Activated CD8-positive, alpha-beta T cell treated with anti-CD3 and anti-CD28 coated beads, Interleukin-2, amount 10 ng/mL, durations not matched to agents 7 days and 5 days (primary cell): ENCODE measurements at places on chromosomes 12 and 14. TPM values are rescaled to one million over a fixed set of nuclear protein-coding genes. Genes with fewer than 3 reads are reported as not detected.
A peak's percentile ranks its signal among the peaks of the same experiment; 100 is the strongest.

DNA sequence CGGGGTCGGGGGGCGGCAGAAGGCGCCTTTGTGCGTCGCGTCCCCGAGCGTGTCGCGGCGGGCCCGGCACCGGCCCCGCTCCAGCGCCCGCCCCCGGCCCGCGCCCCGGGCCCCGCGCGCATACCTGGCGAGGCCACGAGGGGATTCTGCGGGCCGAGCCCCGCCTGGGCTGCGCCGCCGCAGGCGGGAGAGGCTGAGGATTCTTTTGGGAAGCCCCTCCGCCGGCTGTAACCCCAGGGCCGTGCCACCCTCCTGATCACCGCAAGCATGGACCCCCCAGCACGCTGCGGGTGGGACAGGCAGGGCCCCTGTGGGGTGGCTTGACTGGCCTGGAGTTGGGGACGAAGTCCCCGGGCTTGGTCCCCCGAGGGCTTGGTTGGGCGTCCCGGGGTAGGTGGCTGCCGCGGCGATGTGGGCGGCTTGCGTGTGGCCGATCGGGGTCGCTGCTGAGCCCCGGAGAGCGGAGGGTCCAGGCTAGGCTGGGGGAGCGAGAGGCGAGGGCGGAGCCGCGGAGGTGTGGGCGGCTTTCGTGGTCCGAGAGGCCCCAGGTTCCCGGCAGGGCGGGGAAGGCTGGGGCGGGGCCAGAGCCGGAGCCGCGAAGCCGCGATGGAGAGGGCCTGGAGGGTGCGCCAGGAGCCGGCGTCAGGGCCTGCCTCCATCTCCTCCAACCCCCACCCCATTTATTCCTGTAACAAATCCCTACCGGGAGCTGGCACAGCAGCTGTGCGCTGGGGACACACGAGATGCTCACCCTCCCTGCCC is 28.4 kb upstream of the GPR132 start:
- H3K36me3 ChIP-seq, result no peaks in the 10 kb centered on the region
- H3K4me1 ChIP-seq, result peaks cover 19% of the 10 kb centered on the region
- peaks cover 8% of the 10 kb centered on the region for H3K27me3 ChIP-seq

DNA sequence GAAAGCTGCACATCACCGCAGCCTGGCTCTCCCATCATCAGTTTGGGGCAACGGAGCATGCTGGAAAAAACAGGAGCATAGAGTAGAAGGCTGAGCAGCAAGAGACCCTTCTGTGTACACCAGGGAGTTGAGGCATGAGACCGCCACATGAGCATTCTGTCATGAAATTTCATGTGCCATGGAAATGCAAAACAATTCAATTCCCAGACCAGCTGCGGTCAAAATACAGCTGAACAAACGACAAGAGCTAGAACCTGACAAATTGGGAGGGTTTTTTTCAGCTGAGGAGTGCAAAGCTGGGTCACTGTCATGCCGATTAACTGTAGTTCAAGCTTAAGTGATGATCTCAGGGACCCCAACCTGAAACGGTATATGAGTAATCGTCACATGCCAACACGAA is 37.1 kb downstream of the TMEM30B start:
- no peak for DNase-seq
- H3K4me3 ChIP-seq, result no peak overlapping the region
- no peaks in the 10 kb centered on the region for H3K36me3 ChIP-seq
- peaks cover 14% of the 10 kb centered on the region for H3K4me1 ChIP-seq
- peaks cover 2% of the 10 kb centered on the region for H3K27me3 ChIP-seq

PPP2R5C gene
- total RNA-seq, result 218 TPM

- DNase-seq, result no peak
- H3K4me1 ChIP-seq, result peaks cover 8% of the 10 kb centered on the region
- H3K27ac ChIP-seq, result no peak overlapping the region
- peak overlapping the region; percentile 57 for H3K4me3 ChIP-seq
- H3K36me3 ChIP-seq, result no peaks in the 10 kb centered on the region
- H3K27me3 ChIP-seq, result peaks cover 44% of the 10 kb centered on the region
These were observed 592 bp upstream of the KCNK10 start for GRCh38 chr14:88323523-88324199.

- peaks cover 63% of the 10 kb centered on the region for H3K36me3 ChIP-seq
- no peak overlapping the region for H3K4me3 ChIP-seq
- H3K4me1 ChIP-seq, result peaks cover 4% of the 10 kb centered on the region
- DNase-seq, result no peak
- no peaks in the 10 kb centered on the region for H3K27me3 ChIP-seq
- no peak overlapping the region for H3K27ac ChIP-seq
These were observed 11.3 kb downstream of the GCN1 start for GRCh38 chr12:120183211-120183631.

- H3K4me3 ChIP-seq, result peak overlapping the region; percentile 78
- H3K4me1 ChIP-seq, result peaks cover 22% of the 10 kb centered on the region
- DNase-seq, result peak; percentile 80
These were observed 21.0 kb downstream of the SLC25A29 start for GRCh38 chr14:100285021-100285912.

GARIN6 gene
- not detected for total RNA-seq

GRCh38 chr12:65517656-65518210 is 239.2 kb downstream of the MSRB3 start:
- no peak overlapping the region for H3K27ac ChIP-seq
- no peaks in the 10 kb centered on the region for H3K27me3 ChIP-seq
- no peaks in the 10 kb centered on the region for H3K4me1 ChIP-seq
- DNase-seq, result no peak

GRCh38 chr14:100149851-100150611 is 9.4 kb downstream of the DEGS2 start:
- H3K4me1 ChIP-seq, result peaks cover 33% of the 10 kb centered on the region
- DNase-seq, result no peak
- H3K36me3 ChIP-seq, result peaks cover 9% of the 10 kb centered on the region
- H3K4me3 ChIP-seq, result no peak overlapping the region

PIK3C2G gene
- total RNA-seq, result not detected

DNA sequence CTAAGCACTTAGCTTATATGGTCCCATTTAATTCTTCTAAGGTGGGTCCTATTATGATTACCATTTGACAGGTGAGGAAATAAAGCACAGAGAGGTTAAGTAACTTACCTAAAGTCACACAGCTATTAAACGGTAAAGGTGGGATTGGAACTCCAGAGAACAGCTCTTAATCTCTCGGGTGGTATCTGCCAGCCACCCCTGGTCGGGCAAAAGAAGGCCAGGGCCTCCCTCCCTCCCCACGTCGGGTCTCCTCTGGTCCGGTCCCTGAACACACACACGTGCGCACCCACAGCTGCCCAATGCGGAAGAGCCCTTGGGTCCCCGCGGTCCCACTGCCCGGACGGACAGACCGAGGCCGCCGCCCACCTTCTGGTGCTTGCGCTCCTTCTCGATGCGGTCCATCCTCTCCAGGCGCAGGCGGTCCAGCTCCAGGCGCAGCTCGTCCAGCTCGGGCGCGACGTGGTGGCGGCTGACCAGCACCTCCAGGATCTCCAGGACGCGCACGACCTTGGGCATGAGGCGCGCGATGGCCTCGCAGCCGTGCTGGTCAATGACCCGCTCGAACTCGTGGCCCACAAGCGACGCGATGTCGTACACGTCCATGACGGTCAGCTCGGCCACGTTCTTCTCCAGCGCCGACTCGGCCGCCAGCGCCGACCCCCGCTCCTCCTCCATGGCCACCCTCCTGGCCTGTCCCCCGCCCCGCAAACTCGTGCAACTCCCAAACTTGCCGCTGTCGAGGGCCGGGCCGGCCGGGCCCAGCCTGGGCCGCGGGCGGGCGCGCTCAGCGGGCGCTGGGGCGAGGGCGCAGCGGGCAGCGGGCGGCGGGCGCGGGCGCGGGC is 490 bp downstream of the RILPL1 start:
- peaks cover 8% of the 10 kb centered on the region for H3K27me3 ChIP-seq
- no peaks in the 10 kb centered on the region for H3K36me3 ChIP-seq
- peaks cover 17% of the 10 kb centered on the region for H3K4me1 ChIP-seq
- H3K4me3 ChIP-seq, result peak overlapping the region; percentile 74
- DNase-seq, result peak; percentile 26
- H3K27ac ChIP-seq, result peak overlapping the region; percentile 43

GRCh38 chr12:117067638-117068037 is 31.6 kb downstream of the TESC start:
- H3K36me3 ChIP-seq, result peaks cover 53% of the 10 kb centered on the region
- H3K27me3 ChIP-seq, result no peaks in the 10 kb centered on the region
- DNase-seq, result no peak
- H3K27ac ChIP-seq, result no peak overlapping the region

DNA sequence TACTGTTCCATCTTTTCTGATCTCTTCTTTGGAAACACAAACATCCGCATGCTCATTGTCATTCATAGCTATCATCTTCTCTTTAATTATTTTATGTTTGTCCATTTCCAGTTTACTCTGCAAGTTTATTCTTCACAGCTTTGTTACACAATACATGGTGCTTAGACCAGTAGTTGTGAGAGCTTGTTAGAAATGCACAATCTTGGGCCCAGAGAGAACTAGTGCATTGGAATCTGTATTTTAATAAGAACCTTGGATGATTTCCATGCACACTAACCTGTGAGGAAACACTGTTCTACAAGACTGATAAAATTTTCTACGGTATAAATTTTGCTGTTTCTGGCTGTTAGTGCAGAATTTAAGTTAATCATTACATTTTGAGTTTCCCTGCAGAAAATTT is 59.3 kb upstream of the SLC2A13 start:
- no peaks in the 10 kb centered on the region for H3K36me3 ChIP-seq
- no peak for DNase-seq
- H3K4me3 ChIP-seq, result no peak overlapping the region
- peaks cover 7% of the 10 kb centered on the region for H3K27me3 ChIP-seq

DNA sequence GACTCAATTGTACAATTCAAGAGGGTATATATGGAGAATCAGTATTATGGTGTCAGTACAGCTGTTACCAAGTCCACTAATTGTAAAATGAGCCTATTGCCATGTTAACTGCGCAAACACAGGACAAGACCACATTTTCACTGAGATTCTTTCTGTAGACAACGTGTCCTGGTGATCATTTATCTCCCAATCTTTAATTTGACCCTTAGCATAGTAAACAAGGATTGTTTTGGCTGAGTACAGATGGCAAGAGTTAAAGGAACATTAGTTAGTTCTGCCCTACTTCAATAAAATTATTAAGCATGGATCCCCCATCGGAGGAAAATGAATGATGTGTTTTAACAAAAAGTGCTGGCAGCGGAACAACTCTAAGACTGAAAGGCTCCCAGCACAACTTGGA is 36.1 kb downstream of the SLC15A5 start:
- no peak for DNase-seq
- H3K27me3 ChIP-seq, result no peaks in the 10 kb centered on the region
- H3K27ac ChIP-seq, result no peak overlapping the region
- no peaks in the 10 kb centered on the region for H3K36me3 ChIP-seq

DNA sequence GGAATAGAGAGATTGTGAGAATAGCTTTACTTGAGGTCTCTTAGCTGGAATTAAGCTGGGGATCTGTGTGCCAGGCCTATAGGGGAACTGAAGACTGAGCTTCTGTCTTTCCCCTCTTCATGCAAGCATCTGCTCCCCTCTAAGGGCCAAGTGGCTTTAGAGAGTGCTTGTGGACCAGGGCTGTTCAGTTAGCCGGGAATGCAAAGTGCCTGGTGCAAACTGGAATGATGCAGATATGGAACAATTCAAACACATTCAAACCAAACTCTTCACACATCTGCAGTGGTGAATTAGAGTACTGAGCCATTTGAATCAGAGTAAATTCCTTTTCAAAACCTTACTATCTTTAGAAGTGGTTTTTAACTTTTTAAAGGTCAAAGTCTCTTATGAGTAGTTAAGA is 99.0 kb downstream of the LIN7A start:
- H3K27me3 ChIP-seq, result no peaks in the 10 kb centered on the region
- DNase-seq, result no peak
- H3K36me3 ChIP-seq, result no peaks in the 10 kb centered on the region
- no peak overlapping the region for H3K27ac ChIP-seq
